ENCODE measurements at places on chromosomes 2 and 18. TPM values are rescaled to one million over a fixed set of nuclear protein-coding genes. Genes with fewer than 3 reads are reported as not detected.

GRCh38 chr2:10407841-10408648 is 40.1 kb downstream of the ODC1 start:
- DNase-seq: no peak
- H3K27ac ChIP-seq: peak overlapping the region; percentile 91
- H3K4me3 ChIP-seq: peak overlapping the region; percentile 2
- peaks cover 52% of the 10 kb centered on the region for H3K4me1 ChIP-seq
- peaks cover 3% of the 10 kb centered on the region for H3K36me3 ChIP-seq

GRCh38 chr2:128424406-128425171 is 105.9 kb upstream of the HS6ST1 start:
- no peak for DNase-seq
- peaks cover 4% of the 10 kb centered on the region for H3K4me1 ChIP-seq
- peaks cover 10% of the 10 kb centered on the region for H3K36me3 ChIP-seq

Gene MSTN
- total RNA-seq: 0.13 TPM

Gene TCF7L1
- 83.8 TPM for total RNA-seq

- DNase-seq: no peak
- peaks cover 6% of the 10 kb centered on the region for H3K27me3 ChIP-seq
- H3K36me3 ChIP-seq: no peaks in the 10 kb centered on the region
- peaks cover 8% of the 10 kb centered on the region for H3K4me1 ChIP-seq
- H3K4me3 ChIP-seq: no peak overlapping the region
Measured at GRCh38 chr2:199596549-199596948, 138.8 kb upstream of the SATB2 start.

Gene CROCC2
- not detected for total RNA-seq

Gene SLC9A4
- total RNA-seq: 0.08 TPM

Gene NOP58
- 40.4 TPM for total RNA-seq

- no peaks in the 10 kb centered on the region for H3K27me3 ChIP-seq
- DNase-seq: no peak
- H3K36me3 ChIP-seq: no peaks in the 10 kb centered on the region
- no peak overlapping the region for H3K27ac ChIP-seq
- peaks cover 8% of the 10 kb centered on the region for H3K4me1 ChIP-seq
Measured at GRCh38 chr18:70148039-70148938, 57.2 kb downstream of the RTTN start.

GRCh38 chr18:59540346-59540745 is 156.9 kb downstream of the CCBE1 start:
- H3K27ac ChIP-seq: no peak overlapping the region
- H3K4me1 ChIP-seq: no peaks in the 10 kb centered on the region
- H3K36me3 ChIP-seq: no peaks in the 10 kb centered on the region
- no peak for DNase-seq

DNA sequence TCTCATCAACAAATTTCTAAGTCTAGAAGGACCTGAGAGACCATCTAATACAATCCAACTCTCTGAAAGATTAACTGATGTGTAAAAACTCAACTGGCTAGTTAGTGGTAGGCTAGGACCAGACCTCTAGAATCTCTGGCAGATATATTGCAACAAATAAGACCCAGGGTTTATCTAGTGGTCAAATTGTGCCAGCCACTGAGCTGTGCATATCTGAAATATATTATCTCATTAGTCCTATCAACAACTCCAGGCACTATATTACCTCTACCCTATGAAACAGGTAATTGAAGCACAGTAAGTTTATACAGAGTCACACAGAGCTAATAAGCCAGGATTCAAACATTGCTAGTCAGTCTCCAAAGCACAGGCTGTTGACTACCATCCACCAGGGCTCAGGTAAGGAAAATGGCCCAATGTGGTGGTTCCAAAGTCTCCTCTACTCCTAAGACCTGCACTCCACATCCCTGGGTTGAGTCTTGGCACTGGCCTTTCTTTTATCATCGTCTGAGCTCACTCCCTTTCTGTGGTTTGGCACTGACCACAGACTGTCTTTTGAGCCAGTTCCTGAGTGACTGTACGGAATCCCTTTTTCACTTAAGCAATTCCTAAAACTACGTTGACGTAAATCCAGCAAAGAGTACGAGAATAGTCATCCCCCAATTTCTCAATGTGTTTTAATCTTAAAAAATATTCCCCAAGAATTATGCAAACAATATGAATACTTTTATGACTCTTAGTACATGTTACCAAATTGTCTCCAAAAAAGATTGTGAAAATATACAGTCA is 11.9 kb upstream of the PID1 start:
- H3K27ac ChIP-seq: no peak overlapping the region
- no peaks in the 10 kb centered on the region for H3K27me3 ChIP-seq
- no peaks in the 10 kb centered on the region for H3K36me3 ChIP-seq
- no peak overlapping the region for H3K4me3 ChIP-seq
- no peaks in the 10 kb centered on the region for H3K4me1 ChIP-seq
- DNase-seq: no peak

Gene DOK6
- total RNA-seq: 2.2 TPM

DNA sequence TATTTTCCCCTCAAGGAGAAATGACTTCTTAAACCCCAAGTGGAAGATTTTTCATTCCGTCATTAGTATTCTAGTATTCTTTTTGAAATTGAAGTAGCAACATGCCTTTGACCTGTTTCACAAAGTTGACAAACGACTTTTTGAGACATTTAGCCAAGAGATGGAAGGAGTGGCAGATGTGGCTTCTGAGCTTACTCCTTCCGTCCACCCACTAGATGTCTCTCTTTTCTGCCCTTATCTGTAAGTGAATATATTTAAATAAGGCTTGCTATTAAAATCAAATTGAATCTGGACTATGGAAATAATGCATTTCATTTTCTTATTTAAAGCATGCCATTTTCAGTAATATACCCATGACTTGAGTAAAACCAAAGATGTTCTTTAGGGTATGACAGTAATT is 74.1 kb downstream of the ACTR3 start:
- no peak overlapping the region for H3K4me3 ChIP-seq
- H3K27ac ChIP-seq: no peak overlapping the region
- no peak for DNase-seq
- no peaks in the 10 kb centered on the region for H3K4me1 ChIP-seq
- no peaks in the 10 kb centered on the region for H3K36me3 ChIP-seq
- H3K27me3 ChIP-seq: no peaks in the 10 kb centered on the region

Gene CCDC138
- 7.6 TPM for total RNA-seq

DNA sequence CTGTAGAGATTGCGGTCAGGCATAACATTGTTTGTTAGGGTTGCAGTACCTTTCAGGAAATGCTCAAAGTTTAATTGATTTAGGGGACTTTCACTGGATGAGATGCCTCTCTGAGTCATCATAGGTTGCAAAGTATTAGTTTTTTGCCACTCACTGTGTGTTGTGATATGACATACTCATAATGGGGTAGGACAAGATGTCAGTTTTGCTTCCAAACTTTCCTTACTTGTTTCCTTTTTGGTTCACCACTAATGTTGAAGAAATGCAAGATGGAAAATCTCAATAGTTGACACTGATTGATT is 35.0 kb upstream of the PTH2R start:
- H3K4me1 ChIP-seq: no peaks in the 10 kb centered on the region
- H3K27ac ChIP-seq: no peak overlapping the region
- no peaks in the 10 kb centered on the region for H3K27me3 ChIP-seq
- DNase-seq: no peak
- H3K4me3 ChIP-seq: no peak overlapping the region
- H3K36me3 ChIP-seq: no peaks in the 10 kb centered on the region

Gene IL36A
- total RNA-seq: not detected

Gene SH3BP4
- total RNA-seq: 58.6 TPM

GRCh38 chr18:5628512-5629255 is 84.9 kb upstream of the EPB41L3 start:
- H3K36me3 ChIP-seq: no peaks in the 10 kb centered on the region
- no peak overlapping the region for H3K27ac ChIP-seq
- no peak overlapping the region for H3K4me3 ChIP-seq
- peaks cover 3% of the 10 kb centered on the region for H3K4me1 ChIP-seq
- peaks cover 11% of the 10 kb centered on the region for H3K27me3 ChIP-seq

DNA sequence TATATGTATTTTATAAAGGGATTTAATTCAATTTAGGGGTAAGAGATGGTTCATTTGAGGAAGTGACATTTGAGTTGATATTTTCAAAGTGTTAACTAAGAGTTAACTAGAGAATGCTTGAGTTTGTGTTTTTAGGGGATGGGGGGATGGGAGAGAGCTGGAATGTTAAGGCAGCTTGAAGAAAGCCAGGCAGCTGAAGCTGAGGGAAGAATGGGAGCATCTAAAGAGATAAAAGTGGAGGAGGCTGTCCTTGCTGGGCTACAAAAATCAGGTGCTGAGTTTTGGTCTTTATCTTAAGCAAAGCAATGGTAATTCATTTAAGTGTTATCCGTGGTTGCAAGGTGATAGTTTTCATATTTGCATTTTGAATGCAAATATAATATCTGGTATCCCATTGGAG is 9.2 kb downstream of the CHST9 start:
- no peak overlapping the region for H3K27ac ChIP-seq
- no peak overlapping the region for H3K4me3 ChIP-seq
- no peaks in the 10 kb centered on the region for H3K36me3 ChIP-seq

DNA sequence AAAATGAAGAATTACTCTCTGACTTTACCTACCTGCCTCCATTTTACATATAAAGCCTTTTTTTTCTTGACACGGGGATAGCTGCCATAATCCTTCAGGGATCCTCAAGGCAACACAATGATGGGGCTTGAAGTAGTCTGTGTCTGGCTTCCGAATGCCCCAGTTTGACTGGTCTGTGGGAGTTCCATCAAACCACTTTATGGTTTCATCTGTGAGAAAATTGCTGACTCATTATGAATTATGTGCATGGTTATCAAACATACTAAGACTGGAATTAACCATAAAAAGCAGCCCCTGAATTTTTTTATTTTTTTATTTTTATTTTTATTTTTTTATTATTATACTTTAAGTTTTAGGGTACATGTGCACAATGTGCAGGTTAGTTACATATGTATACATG is 117.5 kb downstream of the PLA2R1 start:
- H3K4me3 ChIP-seq: no peak overlapping the region
- no peak for DNase-seq
- H3K4me1 ChIP-seq: peaks cover 3% of the 10 kb centered on the region
- no peaks in the 10 kb centered on the region for H3K36me3 ChIP-seq
- no peak overlapping the region for H3K27ac ChIP-seq
- H3K27me3 ChIP-seq: peaks cover 2% of the 10 kb centered on the region

- H3K27me3 ChIP-seq: no peaks in the 10 kb centered on the region
- H3K4me1 ChIP-seq: peaks cover 19% of the 10 kb centered on the region
- no peak for DNase-seq
- H3K4me3 ChIP-seq: no peak overlapping the region
- H3K27ac ChIP-seq: no peak overlapping the region
Measured at GRCh38 chr2:172216477-172216876, 113.8 kb upstream of the DLX2 start.

Gene UPP2
- not detected for total RNA-seq

- no peak for DNase-seq
- H3K36me3 ChIP-seq: no peaks in the 10 kb centered on the region
- H3K4me1 ChIP-seq: no peaks in the 10 kb centered on the region
- no peak overlapping the region for H3K27ac ChIP-seq
Measured at GRCh38 chr2:234286118-234286598, 210.7 kb downstream of the ARL4C start.

Gene G6PC2
- not detected for total RNA-seq

Gene EIF5B
- total RNA-seq: 42.0 TPM

DNA sequence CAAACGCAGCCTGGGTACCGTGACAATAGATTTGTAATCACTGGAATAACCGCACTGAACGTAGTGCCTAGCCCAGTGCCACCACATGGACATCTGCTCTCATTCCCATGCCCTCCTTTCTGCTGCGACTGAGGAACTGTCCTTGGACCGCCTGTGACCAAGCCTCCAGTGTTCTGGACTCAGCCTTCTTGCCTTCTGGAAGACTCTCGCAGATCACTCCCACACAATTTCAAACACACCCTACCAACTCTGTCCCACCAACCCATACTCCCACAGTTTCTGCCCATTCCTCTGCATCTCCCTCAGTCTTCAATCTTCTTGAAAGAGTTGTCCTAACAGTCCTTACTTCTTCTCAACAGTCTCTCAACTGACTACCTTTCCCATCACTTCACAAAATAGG is 2.1 kb downstream of the RNF149 start:
- peaks cover 5% of the 10 kb centered on the region for H3K36me3 ChIP-seq
- H3K27ac ChIP-seq: no peak overlapping the region
- no peak for DNase-seq
- H3K4me3 ChIP-seq: peak overlapping the region; percentile 93
- peaks cover 31% of the 10 kb centered on the region for H3K4me1 ChIP-seq

Gene AGXT
- not detected for total RNA-seq

DNA sequence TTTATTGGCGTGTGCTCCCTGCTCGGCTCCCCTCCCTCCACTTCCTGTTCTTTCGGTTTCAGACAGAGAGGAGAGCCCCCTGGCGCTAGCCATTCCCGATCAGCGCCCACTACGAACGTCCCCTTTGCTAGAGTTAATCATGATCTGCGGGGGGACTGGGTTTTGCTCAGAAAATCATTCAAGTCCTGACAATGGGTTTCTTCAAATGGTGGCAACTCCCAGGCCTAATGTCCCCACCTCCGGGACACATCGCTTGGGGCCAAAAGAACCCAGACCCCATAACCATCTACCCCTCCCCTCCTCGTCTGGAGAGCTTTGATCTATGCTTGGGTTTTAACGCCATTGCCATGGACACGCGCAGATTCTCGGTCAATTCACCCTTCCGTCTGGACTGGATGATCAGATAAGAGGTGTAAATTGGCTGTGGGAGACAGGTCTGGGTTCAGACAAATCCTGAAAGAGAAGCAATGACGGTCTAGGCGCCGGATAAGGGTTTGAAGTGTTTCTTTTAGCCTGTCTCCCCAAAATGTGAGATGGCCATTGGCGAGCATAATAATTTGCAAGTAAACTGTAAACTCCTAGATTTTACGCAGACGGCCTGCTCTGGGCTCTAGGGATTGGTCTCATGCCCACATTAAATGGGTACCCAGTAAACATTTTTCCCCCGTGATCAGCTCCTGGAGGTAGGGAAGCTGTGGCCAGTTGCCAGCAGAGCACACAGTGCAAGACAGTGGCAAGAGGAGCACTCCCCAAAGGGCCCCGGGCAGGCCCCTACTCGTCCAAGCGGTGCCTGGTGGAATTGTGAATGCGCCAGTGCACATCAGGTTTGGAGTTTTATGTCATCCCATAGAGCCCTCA is 4.7 kb downstream of the NRP2 start:
- H3K27me3 ChIP-seq: peaks cover 12% of the 10 kb centered on the region
- peaks cover 60% of the 10 kb centered on the region for H3K4me1 ChIP-seq
- H3K27ac ChIP-seq: peak overlapping the region; percentile 50
- peaks cover 26% of the 10 kb centered on the region for H3K36me3 ChIP-seq

DNA sequence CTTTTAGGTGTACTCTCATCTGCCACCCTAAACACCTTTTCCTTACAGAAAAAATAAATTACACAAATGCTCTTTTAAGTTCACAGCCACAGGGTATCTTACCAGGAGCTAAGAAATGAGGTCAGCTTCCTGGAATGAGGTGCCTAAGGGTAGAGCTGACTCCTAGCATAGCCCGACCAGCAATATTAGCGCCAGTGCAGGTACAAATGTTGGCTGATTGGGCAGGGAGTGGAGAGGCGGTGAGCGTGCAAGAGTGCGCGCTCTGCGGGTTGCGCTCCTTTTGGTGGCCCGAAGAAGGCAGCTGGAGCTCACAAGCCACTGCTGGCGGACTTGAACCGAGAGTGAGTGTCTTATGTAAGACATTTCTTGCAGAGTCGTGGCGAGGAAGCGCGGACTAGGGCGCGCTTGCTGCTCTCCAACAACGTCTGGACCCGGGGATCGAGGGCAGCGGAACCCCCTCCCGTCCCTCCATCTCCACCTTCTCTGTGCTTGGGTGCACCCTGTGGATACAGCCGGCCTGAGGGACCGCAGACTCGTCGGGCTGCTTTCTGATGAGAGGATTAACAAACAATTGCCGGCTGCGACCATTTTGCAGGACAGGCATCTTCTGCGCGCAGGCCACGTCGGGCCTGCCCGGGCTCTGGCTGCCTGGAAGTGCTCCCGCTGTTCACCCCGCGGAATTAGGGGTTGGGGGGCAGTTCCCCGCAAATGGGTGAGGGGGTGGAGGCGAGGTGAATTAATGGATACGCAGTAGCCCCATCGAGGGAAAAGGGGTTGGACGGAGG is 17.3 kb downstream of the BOLA3 start:
- no peak overlapping the region for H3K4me3 ChIP-seq
- no peak for DNase-seq
- no peak overlapping the region for H3K27ac ChIP-seq

Gene SPATS2L
- 72.9 TPM for total RNA-seq

All from endothelial cell (in vitro differentiated cells).